ENCODE measurements at places on chromosomes 3 and 15.

GRCh38 chr3:162192340-162193029, 695.9 kb downstream of the OTOL1 start:
- no peak for DNase-seq

- DNase-seq, result no peak
Observed at GRCh38 chr3:108239082-108239481, 16.9 kb upstream of the IFT57 start.

GRCh38 chr3:65508750-65509422, 529.8 kb downstream of the MAGI1 start:
- DNase-seq, result no peak

- no peak for DNase-seq
Observed at GRCh38 chr3:104437131-104437750, 929.5 kb upstream of the ALCAM start.

DNA sequence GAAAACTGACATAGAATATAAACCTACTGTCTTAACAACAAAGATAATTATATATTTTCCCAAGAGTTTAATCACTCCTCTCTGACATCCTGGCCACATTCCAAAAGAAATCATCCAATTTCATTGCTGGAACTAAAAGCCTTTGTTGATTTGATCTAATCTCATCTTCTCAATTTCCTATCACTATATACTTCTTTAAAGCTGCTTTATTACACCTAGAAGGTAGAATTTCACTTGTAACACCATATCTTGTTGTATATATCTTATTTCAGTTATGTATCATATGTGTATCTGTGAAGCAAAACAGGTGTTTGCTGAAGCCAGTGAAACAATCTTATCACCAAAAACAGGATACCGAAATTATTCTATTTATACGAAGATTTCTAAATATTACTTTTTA, 740.2 kb downstream of the ROBO1 start:
- no peak for DNase-seq
